ENCODE measurements at places on chromosomes 3 and 15.
A peak's percentile ranks its signal among the peaks of the same experiment; 100 is the strongest.

- no peak for DNase-seq
Observed at GRCh38 chr15:36742696-36743095, 163.3 kb downstream of the CDIN1 start.

- no peak for DNase-seq
Observed at GRCh38 chr3:156594219-156594683, 39.3 kb upstream of the SSR3 start.

DNA sequence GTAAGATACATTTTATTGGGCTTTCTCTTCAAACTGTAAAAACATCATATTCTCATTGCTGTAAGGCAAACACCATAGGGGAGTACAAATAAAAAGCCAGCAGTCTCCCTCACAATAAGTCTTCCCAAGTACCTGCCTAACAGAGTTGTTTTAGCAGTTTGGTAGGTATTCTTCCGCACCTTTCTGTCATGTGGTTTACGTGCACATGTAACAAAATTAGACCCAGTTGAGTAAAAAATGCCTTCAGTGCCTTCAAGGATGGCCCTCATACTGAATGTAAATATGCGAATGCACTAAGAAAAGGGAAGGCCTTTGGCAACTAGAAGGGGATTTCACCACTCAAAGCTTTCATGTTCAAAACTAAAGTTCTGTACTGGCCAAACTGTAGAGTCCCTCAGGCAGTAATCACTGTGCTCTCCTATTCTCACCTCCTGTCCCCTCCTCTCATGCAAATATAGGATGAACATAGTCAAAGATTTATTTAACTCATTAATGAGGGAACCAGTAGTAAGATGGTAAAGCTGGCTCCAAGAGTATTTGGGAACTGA is 26.4 kb downstream of the USP3 start:
- no peak for DNase-seq

DNA sequence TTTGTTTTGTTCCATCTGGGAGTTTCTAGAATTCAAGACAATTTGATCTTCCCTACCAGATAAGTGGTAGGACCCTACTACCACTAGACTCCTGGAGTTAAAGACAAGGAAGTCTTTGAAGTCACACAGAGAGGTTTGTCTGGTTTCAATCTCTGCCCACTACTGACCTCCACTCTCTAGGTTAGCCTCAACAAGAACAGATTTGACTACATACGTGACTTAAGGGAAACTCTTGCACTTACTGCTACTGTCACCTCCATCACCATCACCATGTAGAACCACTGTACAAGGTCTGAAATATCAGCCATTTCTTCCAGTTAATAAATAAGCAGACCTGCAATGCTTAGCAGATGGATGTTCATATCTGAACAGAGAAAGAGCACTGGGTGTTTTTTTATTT is 148.3 kb upstream of the ARHGEF26 start:
- DNase-seq = no peak

GRCh38 chr15:67762610-67763368 is 62.5 kb upstream of the SKOR1 start:
- no peak for DNase-seq

- DNase-seq = no peak
Observed at GRCh38 chr3:17979911-17980310, 237.5 kb upstream of the TBC1D5 start.

DNA sequence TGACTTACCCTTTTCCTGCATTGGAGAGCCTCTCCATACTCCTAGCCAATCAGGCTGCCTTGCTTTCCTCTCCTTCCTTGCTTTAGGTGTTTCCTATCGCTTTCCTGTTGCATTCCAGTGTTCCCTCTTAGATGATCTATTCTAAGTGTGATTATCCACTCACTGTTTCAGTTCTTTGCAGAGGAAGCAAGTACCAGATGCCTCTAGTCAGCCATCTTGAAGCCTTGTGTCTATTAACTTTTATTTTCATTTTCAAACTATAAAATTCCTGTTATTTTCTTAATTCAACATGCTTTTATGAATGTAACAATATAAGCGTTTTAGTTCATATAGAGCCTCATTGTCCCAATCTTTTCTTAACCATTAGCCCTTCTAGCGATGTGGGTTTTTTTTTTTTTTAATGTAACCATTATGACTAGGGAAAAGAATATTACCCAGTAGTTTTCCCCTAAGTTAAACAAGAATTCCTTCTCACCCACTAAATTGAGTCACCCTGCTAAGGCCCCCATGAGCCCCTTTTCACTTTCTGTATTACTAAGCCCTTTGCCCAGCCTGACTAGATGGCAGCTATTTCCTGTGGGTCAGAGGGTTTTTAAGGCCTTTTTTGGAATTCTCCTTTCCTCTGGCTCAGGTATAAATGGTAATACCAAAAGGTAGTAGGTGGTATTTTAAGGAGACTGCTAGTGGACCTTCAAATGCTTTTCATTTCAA is 229.4 kb upstream of the CTNNB1 start:
- no peak for DNase-seq

GRCh38 chr15:38477637-38478036 is 23.7 kb downstream of the FAM98B start:
- DNase-seq = no peak

DNA sequence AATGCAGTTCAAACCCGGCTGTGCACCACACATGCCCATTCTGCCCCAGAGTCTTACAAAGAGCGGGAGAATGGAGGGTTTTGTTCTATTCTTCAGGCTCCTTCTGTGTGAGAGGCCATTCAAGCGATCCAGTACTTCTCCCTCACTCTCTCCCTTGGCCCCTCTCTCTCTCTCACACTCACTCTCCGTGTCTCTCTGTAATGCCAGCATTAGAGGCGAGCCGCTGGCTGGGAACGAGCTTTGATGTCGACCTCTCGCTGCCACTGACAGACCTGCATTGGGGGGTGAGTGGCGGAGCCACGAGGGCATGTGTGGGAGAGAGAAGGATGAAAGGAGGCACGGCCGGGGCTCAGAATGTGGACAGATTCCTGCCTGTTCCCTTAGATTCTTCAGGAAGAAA is 231.7 kb upstream of the ARRDC4 start:
- peak; percentile 46 for DNase-seq

GRCh38 chr3:124282751-124283651 is 291.1 kb upstream of the ROPN1 start:
- DNase-seq = no peak

- peak; percentile 69 for DNase-seq
Observed at GRCh38 chr15:78988361-78988911, 43.6 kb upstream of the CTSH start.

DNA sequence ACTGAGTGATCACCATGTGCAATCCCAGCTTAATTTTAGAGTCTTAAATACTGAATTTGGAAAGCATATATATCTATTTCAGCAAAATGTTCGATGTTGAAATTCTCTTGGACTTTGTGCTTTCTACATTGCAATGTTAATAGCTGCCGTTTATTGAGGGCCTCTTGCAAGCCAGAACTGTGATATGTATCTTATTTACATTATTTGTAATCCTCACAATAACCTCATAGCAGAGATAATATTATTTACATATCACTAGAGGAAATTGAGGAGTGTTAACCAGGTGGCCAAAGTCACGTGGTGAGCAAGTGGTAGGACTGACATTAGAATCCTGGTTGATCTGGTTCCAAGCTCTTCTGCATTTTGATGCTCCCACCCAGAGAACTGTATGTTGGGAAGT is 254.1 kb downstream of the SLC9A9 start:
- no peak for DNase-seq

- no peak for DNase-seq
Observed at GRCh38 chr3:100335434-100335833, 877 bp downstream of the NIT2 start.

- no peak for DNase-seq
Observed at GRCh38 chr3:152857082-152857481, 22.2 kb downstream of the P2RY1 start.

GRCh38 chr3:23795096-23795495 is 10.7 kb upstream of the UBE2E1 start:
- no peak for DNase-seq

DNA sequence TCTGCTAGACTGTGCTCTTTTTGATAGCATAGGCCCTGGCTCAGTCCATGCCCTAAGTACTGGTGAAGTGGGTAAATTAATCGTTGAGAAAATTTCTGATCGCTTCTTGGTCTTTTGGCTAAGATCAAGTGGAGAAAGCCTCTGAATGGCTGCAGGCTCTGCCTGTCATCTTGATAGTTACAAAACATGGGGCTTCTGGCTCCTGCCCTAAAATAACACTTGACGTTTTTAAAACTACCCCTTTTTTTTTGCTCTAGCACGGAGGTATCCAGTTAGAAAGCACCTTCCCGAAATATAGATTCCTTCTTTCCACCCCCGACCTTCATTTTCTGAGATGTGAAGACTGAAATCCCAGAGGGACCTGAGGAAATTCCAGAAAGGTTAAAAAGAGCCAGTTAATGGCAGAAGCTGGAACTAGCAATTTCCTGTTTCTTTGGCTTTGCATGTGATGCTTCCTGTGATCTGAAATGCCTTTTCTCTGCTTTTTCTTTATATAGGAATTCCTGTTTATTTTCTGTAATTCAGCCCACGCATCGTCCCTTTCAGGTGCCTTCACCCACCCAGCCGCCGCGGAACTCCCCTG is 799 bp upstream of the C2CD4B start:
- DNase-seq = no peak

DNA sequence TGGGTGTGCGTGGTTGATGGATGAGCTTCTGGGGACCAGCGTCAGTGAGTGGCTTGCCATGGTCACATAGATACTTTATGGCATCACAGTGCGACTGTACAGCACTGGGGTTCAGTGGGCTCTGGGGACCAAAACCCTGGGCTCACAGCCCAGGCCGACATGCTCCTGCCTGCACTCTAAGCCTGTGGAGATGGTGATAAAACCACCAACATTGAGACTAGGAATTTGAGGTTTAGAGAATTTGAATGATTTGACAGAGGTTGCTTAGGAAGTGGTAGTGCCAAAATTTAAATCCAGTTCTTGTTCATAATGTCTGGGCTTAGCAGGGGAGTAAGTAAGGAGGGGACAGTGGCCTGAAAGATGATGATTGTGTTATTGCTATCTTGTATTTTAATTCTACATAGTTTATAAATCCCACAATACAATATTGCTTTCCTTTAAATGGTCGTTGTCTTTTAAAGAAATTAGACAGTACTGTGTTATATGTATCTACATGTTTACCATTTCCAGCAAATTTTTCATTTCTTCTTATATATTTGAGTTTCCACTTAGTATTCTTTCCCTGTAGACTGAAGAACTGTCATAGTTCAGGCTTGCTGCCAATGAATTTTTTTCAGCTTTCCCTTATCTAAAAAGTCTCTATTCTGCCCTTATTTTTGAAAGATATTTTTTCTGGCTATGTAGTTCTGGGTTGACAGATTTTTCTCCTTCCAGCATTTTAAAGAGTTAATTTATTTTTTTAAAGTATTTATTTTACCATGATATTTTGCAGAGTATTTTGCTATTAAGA is 235.4 kb upstream of the RGMA start:
- no peak for DNase-seq

GRCh38 chr15:101004500-101004899 is 85.3 kb downstream of the LRRK1 start:
- DNase-seq = no peak

DNA sequence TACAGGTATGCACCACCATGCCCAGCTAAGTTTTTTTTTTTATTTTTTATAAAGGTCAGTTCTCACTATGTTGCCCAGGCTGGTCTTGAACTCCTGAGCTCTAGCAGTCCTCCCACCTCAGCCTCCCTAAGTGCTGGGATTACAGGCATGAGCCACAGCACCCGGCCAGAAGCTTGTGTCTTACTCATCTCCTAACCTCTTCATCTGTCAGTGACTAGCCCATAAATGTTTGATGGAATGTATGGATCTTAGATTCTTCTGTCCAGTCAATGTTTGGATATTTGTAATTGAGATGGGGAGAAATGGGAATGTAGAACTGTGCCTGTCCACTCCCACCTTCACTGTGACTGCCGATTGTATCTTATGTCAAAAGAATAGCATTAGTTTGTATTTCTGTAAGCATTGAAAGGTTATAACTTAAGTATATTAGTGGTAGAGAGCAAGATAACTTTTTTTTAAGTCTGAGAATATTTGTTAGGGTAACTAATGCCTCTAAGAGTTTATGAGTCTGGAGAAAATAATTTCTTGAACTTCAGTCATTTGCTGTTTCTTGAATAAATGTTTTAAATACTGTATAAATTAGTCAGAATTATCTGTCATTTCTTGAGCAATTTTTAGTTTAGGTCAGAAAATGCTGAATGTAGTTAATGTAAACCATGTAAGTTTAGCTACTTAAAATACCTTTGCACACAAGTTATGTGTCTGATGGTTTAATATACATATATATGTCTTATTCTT is 215.3 kb upstream of the CGNL1 start:
- DNase-seq = no peak

All from Ammon's horn (tissue), 1 donor.